Activated T-helper 1 cell treated with anti-CD3 and anti-CD28 coated beads, Interleukin-2, amount 50 U/mL, for 16 hours (primary cell): ENCODE measurements at places on chromosomes 13 and 19.
A peak's percentile ranks its signal among the peaks of the same experiment; 100 is the strongest.

DNA sequence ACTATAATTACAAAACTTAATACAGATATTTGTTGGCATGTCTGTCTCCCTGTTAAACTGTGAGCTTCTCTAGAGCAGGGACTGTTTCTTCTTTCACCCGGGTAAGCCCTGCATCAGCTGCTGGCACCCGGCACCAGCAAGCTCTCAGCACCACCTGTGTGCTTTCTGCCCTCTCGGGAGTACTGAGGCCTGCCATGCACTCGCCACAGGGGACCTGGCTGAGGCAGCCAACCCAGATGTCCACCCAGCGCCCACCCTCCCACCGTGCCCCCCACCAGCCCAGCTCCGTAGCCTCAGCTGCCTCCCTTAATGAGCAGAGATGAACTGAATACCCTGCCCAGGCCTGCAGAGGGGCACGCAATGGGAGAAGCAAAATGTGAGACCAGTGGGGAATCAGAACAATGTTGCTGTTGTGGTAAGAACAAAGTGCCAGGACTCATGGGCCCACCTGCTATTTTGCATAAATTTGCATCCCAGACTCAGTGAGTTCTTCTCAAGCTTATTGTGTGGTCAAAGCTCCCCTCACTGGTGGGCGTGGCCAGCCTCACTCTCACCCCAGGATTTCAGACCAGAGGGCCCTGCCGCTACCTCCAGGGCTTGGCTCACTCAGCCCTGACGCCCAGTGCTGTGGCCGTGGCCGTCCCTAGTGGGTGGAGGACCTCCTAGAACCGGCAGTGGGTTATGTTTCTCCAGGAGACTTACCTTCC is 14.6 kb upstream of the SERPINE3 start:
- no peak for DNase-seq

DNA sequence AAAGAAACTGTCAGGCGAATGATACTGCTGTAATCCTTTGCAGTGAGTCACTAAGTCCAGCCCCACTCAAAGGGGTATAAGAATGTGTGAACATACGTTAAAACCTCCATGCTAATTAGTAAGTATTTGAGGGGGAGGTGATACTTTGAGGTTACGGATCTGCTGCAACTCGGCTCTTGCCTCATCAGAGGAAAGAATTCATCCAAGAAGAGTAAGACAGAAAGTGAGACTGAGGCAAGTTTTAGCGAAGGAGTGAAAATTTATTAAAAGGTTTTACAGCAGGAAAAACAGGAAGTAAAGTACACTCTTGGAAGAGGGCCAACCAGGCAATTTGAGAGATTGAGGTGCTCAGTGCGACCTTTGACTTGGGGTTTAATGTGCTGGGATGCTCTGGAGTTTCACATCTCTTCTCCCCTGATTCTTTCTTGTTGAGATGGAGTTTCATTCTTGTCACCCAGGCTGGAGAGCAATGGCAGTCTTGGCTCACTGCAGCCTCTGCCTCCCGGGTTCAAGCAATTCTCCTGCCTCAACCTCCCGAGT is 9.8 kb downstream of the CLEC4M start:
- DNase-seq, result no peak

- no peak for DNase-seq
Measured at GRCh38 chr19:16721051-16721450, 1.4 kb downstream of the NWD1 start.

DNA sequence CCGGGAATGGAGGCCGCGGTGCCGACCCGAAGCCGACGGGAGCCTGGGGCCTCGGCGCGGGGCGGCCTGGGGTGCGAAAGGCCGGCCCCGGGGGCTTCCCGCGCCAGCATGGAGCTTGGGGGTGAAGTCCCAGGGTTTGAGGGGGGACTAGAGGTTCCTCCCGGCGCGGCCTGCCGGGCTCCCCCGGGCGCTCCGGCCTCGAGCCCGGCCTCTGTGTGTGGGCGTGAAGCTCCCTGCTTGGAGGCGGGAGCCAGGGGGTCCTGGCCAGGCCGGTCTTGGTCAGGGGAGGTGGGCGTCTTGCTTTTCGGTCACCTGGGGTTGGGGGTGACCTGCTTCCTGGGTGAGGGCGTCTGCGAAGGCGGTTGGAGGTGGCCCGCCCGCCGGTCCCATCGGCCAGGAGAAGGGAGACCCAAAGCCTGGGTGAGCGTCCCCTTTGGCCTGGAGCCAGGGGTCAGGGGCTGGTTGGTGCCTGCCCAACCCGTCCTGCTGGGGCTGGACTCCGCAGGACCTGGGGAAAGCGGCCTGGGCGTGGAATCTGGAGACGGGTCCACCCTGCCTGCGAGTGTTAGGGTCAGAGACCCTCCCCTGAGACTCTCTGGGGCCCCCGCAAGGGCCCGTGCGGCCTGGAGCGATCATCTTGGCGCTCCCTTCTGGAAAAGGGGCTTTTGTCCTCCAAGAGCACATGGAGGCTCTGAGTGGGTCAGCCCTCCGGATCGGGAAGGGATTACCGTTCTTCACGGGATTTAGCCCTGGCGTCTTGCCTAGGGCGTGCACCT is 535 bp downstream of the BSG start:
- DNase-seq, result no peak

- DNase-seq, result no peak
Measured at GRCh38 chr13:33838647-33839046, 20.7 kb downstream of the RFC3 start.

GRCh38 chr19:57888560-57889231 is at the start of gene ZNF814:
TSS of gene ZNF814 (minus strand) at chr19:57889037. CDS start at chr19:57888802, 235 bp downstream.
- peak; percentile 69 for DNase-seq

DNA sequence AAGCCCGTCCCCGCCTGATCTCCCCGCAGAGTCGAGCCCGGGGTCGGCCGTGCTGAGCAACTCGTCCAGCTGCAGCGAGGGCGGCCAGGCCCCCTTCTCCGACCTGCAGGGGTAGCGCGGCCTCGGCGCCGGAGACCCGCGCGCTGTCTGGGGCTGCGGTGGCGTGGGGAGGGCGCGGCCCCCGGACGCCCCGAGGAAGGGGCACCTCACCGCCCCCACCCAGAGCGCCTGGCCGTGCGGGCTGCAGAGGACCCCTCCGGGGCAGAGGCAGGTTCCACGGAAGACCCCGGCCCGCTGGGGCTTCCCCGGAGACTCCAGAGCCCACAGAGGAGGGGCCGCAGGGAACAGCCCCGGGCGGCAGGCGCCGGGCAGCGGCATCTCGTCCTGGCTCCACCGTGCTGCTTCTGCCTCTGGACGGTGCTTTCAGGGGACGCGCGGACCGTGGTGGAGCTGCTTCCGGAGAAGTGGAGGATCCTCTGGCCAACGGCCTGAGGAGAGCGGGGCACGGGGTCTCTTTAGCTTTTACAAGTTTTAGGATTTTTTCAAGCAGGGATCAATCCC is 8.8 kb upstream of the F7 start:
- DNase-seq, result no peak

DNA sequence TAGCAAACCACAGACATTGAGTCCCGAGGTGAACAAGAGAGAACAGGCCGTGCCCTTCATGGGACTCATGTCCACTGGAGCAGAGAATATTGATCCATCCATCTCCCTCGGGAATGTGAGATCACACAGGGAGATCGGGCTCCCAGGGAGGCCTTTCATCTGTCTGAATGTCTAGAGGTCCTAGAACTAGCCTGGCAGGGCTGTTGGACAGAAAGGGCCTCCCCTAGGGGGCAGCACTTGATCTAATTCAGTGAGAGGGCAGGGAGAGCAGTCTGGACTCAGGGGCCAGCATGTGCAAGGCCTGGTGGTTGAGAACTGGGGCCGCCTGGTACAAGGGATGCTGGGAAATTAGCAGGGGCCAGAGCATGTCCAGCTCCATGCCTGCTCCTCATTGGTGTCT is 4.3 kb downstream of the RUVBL2 start:
- no peak for DNase-seq

DNA sequence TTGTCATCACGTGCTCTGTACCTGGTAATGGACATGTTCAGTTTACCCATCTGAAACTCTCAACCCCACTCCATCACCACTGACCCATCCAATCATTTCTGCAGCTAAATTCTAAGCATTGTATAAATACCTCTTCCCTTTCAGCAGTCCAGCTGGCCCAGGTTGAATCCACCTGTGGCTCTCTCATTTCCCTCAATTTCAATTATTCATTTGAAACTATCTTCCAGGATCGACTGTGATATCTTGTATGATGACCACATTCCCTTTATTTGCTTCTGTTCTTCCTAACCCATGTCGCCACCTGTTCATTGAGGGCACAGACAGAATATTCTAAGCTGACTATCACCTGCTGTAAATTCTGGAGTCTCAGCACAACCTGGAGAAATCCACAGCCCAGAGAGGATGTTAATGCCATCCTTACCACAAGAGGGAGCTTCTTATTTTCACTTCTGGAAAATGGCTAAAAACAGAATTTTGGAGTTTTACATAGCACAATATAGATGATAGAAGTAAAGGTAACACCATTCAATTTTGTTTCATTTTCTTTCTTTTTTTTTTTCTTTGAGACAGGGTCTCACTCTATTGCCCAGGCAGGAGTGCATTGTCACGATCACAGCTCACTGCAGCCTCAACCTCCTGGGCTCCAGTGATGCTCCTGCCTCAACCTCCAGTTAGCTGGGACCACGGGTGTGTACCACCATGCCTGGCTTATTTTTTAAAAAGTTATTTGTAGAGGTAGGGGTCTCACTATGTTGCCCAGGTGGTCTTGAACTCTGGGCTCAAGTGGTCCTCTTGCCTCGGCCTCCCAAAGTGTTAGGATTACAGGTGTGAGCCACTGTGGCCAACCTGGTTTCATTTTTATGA is 38.6 kb downstream of the ZNF823 start:
- no peak for DNase-seq

GRCh38 chr13:71672512-71672911 is 194.5 kb downstream of the DACH1 start:
- DNase-seq, result no peak

GRCh38 chr19:47503826-47504150 is 11.1 kb downstream of the NAPA start:
- no peak for DNase-seq

- no peak for DNase-seq
Measured at GRCh38 chr13:59542303-59542702, 621.4 kb downstream of the DIAPH3 start.

DNA sequence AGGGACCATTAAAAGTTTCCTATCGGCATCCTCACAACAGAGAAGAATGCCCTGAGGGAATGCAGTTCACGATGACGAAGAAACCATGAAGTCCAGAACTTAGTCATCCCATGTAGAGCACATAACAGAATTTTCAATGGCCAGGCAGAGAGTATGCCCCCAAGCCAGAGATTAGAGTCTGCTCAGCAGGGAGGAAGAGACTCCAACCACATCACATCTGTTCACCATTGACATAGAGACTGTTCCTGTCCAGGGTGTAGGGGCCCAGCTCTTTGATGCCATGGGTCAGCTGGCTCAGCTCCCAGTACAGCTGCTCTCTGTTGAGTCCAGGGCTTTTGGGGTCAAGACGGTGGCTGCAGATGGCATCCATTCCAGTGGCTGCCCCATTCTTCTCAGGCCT is 68.2 kb downstream of the MBD3L1 start:
- DNase-seq, result no peak

DNA sequence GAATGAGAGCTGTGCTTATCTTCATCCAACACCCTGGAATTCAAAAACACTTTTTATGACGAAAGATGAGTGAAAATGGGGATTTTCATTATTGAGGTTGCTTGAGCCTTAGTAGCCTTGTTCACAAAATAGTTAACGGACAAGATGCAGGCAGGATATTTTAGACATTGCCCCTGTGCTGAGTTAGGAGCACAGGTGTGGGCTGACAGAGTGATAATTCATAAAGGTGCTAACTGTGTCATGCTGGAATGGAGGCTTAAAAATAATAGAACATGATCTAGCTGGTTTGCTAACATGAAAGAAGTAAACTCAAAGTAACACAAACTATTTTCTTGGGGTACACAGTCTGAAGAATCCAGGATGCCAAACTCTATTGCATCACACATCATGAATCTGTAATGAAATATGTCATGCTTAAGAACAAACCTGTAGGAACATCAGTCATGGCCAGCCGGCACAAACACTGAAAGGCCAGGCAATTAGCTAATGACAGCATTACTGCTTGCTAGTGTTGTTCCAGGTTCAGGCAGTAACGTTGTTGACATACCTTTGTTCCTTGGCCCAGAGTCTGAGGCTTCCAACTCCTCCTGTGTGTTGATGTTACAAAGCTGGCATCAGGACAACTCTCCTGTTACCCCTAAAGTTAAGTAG is 55.3 kb downstream of the FRY start:
- DNase-seq, result no peak

DNA sequence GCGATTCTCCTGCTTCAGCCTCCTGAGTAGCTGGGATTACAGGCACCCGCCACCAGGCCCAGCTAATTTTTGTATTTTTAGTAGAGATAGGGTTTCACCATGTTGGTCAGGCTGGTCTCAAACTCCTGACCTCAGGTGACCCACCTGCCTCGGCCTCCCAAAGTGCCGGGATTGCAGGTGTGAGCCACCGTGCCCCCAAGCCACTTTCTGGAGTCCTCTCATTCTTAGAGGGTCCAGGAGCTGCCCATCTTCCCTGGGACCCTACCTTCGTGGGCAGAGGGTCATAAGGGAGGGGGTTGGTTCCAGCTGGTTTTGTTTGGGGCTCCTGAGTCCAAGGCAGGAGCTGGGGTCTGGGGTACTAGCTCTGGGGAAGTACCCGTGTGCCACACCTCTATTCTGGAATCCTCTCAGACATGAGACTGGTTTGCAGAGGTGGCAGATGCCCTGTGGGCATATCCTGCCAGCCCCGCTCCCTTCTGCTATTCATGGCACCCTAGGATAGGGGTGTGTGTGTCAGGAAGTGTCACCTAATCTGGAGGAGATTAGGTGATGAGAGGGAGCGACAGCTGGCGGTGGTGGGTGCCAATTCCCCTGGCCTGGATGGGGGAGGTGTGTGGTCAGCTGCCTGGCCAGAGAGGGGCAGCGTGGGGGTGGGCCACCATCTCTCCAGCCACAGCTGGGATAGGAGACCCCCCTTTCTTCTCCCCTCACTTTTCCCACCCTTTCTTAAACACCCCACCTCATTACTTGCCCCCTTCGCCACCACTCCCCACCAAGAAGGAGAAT is 2.1 kb downstream of the PRMT1 start:
- DNase-seq, result no peak

DNA sequence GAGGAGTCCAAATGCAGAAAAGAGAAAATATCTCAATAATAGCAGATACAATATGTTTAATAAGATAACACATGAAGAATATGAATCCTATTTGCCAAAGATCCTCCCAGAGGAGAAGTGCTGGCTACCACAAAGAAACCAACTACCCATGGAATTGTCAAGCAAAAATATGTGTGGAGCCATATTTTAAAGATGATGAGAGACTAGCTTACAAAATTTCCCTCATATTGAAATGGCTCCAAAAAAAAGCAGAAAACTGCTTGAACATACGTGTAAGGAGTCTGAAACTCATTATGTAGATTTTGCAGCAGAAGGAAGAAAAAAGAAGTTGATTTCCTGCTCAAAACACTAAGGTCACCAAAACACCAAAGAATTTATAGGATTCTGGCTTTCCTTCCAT is 94.2 kb downstream of the USP12 start:
- DNase-seq, result no peak

GRCh38 chr19:13881692-13882418 is 4.9 kb downstream of the NANOS3 start:
- DNase-seq, result no peak

- DNase-seq, result no peak
Measured at GRCh38 chr13:113907635-113908617, 44.0 kb upstream of the GAS6 start.
